ENCODE measurements at places on chromosomes 4 and X. TPM values are rescaled to one million over a fixed set of nuclear protein-coding genes. Genes with fewer than 3 reads are reported as not detected.

The TCEAL6 gene
- not detected for total RNA-seq

DNA sequence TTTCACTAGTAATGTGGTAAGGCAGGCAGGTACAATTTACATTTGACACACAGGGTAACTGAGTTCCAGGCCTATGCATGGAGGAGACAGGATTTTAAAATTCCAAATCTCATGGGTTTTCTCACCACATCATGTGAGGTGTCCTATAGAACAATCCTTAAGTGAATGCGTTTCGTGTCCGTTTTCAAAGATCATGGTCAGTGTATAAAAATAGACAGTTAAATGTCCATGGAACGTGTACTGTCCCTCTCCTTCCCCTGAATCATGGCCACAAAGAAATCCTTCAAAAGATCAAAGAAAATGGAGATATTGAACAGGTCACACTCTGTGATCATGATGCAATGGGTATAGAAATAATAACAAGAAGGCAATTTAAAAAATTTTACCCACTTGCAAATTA lies 42.0 kb downstream of the LIMCH1 start:
- no peak for DNase-seq

The ZNF711 gene
- total RNA-seq = 6.2 TPM

The FABP2 gene
- not detected for total RNA-seq

The SRPX2 gene
- 22.0 TPM for total RNA-seq

The TIGD4 gene
- total RNA-seq = 0.17 TPM

- no peak for DNase-seq
Measured at GRCh38 chrX:11135564-11136185, 24.5 kb downstream of the HCCS start.

DNA sequence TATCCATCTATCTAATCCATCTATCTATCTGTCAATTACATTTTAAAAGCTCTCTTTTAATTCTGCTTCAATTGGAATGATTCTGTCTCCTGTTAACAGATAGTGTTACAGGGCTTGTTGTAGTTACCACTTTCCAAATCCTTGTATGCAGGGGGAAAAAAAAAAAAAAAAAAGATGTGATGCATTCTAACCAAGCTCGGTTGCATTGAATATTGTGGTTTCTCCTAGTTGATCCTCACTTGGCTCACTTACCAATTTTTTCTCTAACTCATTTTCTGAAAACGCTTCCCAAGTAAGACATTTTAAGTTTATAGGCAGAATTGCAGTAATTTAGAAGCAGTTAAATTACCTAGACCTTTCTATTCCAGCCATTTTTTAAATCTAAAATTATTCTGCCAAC lies 327.9 kb upstream of the PITX2 start:
- DNase-seq = no peak
